Neural crest cell (in vitro differentiated cells): ENCODE measurements at places on chromosomes 16 and 17.

DNA sequence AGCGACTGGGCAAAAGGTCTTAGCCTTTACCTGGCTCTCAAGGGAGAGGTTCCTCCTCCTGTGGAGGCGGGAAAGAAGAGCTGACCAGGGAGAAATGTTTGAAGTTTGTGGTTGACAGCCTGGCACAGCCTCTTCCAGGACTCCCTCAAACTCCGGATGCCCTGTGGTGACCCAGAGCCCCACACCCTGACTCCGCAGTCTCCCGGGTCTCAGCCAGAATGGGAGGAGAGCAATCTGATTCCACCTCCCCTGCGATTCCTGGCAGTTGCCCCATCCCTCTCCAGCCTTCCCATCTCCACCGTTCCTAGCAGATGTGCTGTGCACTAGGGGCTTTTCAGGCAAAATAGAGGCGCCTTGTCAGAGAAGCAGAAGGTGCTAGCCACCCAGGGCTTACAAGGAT lies 5.5 kb upstream of the DNAI2 start:
- no peaks in the 10 kb centered on the region for H3K36me3 ChIP-seq
- no peak overlapping the region for H3K4me3 ChIP-seq
- H3K4me1 ChIP-seq = peaks cover 33% of the 10 kb centered on the region
- no peak for DNase-seq
- no peak overlapping the region for H3K27ac ChIP-seq
- no peaks in the 10 kb centered on the region for H3K27me3 ChIP-seq

DNA sequence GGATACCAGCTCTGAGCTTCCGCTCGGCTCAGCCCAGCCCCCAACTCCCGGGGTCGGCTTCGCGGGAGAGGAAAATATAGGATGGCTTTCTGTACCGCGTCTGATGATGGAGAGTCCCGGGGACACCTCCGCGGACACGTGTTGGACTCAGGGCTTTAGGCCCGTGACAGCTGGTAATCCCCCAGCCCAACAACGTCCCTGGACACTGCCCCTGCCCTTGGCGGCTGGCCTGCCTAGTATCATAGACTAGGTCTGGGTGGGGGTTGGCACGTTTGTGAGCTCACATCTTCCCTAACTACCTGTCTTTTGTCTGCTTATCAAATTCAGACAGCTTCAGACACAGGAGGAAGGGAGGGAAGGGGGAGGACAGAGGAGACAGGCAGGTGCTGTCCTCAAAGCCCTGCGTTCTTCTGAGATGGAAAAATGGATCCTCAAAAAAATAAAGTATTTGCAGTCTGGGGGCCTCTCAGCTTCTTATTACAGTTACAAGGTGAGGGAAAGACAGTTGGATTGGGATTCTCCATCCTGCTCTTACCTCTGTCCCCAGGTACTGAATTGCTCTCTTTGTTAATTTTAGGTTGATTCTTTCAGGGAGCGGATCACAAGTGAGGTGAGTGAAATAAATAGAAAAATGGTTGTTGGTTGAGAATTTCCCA lies 698 bp downstream of the PSME3 start:
- H3K27ac ChIP-seq = peak overlapping the region; percentile 89
- peak overlapping the region; percentile 97 for H3K4me3 ChIP-seq
- H3K36me3 ChIP-seq = peaks cover 9% of the 10 kb centered on the region
- peaks cover 21% of the 10 kb centered on the region for H3K4me1 ChIP-seq

DNA sequence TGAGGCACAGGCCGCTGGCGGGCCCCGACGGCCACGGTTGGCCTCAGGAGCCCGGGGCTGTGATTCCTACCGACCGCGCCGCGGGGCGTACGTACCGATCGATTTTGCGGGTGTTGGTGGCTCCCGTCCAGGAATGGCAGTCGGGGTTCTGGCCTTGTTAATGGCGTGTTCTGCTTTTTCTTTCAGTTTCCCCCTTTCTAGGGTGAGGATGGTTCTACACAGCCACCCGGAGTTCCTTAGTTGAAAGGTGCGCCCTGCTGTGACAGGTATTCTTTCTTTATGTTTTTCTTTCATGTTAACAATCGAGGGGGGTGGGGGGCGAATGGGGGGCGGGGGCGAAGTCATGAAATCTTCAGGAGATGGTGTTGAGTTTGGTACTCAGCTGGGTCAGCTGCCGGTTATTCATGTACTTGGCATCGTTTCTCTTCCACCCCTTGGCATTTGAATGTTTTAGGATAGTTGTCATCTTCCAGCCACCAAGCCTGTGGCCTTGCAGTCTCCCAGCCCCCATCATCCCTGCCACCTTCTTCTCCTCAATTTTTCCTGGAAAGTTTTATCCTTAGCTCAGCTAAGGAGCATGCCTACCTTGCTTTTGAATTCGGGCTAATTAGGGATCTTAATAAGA lies 802 bp downstream of the CYLD start:
- H3K27me3 ChIP-seq = peaks cover 37% of the 10 kb centered on the region
- peaks cover 15% of the 10 kb centered on the region for H3K4me1 ChIP-seq
- no peaks in the 10 kb centered on the region for H3K36me3 ChIP-seq
- DNase-seq = no peak

DNA sequence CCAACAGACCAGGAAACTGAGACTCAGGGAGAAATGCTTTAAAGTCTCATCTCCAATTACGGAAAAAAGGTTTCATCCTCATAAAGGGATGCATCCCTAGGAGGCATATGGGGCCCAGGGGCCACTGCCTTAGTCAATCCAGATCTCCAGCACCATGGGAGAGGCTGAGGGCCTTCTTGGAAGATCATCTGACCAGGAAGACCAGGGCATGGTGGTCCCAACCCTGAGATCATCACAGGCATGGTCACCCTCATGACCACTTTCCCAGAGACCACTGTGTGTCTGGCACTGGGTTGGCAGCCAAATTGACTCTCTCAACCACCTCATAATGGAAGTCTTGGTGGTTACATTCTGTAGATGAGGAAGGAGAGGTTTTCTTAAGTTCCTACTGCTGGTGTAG lies 23.4 kb upstream of the CES5A start:
- no peak for DNase-seq
- peaks cover 9% of the 10 kb centered on the region for H3K27me3 ChIP-seq
- peaks cover 15% of the 10 kb centered on the region for H3K4me1 ChIP-seq
- peak overlapping the region; percentile 67 for H3K27ac ChIP-seq
- no peak overlapping the region for H3K4me3 ChIP-seq

GRCh38 chr16:596736-597060 lies 6.8 kb downstream of the RAB40C start:
- no peak overlapping the region for H3K4me3 ChIP-seq
- DNase-seq = no peak
- H3K36me3 ChIP-seq = peaks cover 8% of the 10 kb centered on the region
- H3K27me3 ChIP-seq = no peaks in the 10 kb centered on the region

DNA sequence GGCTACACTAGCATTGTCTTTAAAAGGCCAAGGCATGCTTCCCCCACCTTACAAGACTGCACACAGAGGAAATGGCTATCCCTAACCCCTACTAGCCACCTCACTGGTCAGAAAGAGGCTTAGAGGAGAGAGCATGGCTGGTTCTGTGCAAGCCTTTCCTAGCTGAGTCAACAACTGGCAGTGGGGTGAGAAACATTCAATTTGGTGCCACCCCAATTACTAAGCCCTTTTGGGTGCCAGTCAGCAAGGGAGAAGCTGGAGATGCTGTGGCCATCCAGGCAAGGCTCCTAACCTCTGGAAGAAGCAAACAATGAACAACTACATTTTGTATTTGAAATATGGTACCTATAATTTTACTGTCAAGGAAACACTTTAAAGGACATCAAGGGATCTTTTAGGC lies 4.7 kb upstream of the KAT7 start:
- peaks cover 27% of the 10 kb centered on the region for H3K4me1 ChIP-seq
- no peaks in the 10 kb centered on the region for H3K27me3 ChIP-seq
- H3K4me3 ChIP-seq = no peak overlapping the region
- H3K36me3 ChIP-seq = no peaks in the 10 kb centered on the region
- no peak overlapping the region for H3K27ac ChIP-seq

DNA sequence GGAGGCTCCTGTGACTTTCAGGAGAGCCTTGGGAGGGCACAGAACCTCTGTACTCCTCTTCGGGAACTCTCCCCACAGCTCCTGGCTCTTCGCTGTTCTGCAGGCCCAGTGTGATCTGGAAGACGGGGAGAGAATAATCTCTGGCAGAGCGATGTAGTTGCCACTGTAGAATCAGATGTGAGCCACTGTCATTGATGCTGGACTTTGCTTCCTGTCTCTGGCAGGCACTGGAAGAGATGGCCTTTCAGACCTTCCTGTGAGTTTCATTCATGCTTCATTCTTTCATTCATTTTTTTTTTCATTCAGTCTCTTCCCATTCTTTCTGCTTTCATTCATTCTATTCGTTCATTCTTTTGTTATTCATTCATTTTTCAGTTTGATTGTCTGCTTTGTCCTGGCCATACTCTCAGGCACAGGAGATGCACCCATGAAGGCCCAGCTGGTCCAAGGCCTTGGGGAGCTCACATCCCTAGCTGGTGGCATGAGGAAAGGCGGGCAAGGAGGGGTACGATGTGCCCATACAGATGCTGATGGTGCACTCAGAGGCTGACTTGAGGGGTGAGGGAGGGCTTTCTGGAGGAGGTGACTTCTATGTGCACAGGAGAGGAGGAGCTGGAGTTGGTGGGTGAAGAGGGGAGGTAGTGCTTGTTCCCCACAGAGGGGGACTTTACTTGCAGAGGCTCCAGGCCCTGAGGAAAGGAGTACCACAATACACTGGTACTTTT lies 44.2 kb downstream of the CMIP start:
- no peak for DNase-seq
- no peak overlapping the region for H3K4me3 ChIP-seq

DNA sequence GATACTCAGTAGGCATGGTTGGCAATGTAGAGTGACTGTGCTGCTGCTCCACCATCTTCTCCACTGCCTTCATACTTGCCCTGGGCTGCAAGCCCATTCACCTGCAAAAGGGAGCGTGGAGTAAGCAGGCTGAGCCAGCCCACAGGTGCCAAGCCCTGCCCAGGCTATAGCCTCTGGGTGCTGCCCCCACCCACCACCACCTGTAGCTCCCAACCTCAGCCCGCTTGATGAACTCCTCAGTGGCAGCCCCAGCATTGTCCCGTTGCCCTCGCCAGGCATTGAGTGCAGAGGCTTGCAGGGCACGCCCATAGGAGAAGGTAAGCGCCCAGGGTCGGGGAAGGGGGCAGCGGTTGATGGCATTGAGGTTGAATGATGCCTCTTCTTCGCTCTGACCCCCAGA lies 2.2 kb upstream of the PIGS start:
- H3K4me3 ChIP-seq = peak overlapping the region; percentile 95
- no peaks in the 10 kb centered on the region for H3K27me3 ChIP-seq
- DNase-seq = no peak
- peaks cover 38% of the 10 kb centered on the region for H3K4me1 ChIP-seq

DNA sequence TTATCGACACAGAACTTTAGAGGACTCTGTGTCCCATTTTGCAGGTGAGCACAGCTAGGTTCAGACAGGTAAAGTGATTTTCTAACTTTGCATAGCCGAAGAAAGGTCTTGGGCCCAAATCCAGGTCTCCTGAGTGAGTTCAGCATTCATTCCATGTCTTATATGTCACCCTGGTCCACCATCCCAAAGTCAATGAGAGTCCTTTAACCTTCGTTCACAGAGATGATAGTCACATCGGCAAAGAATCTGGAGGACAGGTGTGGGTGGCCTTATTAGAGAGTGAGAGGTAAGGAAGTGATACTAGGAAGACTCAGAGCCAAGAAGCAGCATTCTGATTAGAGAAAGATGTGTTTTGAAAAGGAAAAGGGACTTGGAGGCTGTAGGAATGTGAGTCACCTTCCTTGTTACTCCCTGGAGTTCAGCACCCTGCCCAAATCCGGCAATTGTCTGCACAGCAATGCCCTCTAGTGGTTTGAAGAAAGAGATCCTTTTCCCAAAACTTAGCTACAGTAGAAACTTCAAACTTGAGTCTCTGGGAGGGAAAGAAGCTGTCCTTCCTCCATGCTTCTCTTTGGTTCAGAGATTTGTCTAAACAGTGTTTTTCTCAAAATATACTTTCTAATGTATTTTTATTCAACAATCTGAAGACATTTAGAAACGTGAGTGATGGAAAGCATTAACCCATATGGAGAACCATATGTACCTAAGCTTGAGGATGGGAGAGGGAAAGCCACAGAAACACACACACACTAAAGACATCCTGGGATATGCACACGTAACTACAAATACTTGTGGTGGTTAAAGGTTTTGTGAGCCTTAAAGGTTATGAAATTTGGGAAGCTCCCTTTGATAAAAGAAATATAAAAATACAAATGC lies 96.4 kb upstream of the SHISA6 start:
- H3K4me1 ChIP-seq = no peaks in the 10 kb centered on the region
- no peaks in the 10 kb centered on the region for H3K36me3 ChIP-seq
- no peak overlapping the region for H3K27ac ChIP-seq
- H3K4me3 ChIP-seq = no peak overlapping the region
- peak; percentile 23 for DNase-seq
- H3K27me3 ChIP-seq = peaks cover 40% of the 10 kb centered on the region

- H3K4me3 ChIP-seq = no peak within 1 kb of the TSS
- H3K27me3 ChIP-seq = no peaks in the 10 kb centered on the region
- no peaks in the 10 kb centered on the region for H3K36me3 ChIP-seq
- no peak within 1 kb of the TSS for H3K27ac ChIP-seq
These were observed at the start of gene MYH8 for GRCh38 chr17:10421900-10422542. Gene MYH8, minus strand, starts transcription at chr17:10421950. Its CDS starts 1,723 bp downstream, at chr17:10420227.

DNA sequence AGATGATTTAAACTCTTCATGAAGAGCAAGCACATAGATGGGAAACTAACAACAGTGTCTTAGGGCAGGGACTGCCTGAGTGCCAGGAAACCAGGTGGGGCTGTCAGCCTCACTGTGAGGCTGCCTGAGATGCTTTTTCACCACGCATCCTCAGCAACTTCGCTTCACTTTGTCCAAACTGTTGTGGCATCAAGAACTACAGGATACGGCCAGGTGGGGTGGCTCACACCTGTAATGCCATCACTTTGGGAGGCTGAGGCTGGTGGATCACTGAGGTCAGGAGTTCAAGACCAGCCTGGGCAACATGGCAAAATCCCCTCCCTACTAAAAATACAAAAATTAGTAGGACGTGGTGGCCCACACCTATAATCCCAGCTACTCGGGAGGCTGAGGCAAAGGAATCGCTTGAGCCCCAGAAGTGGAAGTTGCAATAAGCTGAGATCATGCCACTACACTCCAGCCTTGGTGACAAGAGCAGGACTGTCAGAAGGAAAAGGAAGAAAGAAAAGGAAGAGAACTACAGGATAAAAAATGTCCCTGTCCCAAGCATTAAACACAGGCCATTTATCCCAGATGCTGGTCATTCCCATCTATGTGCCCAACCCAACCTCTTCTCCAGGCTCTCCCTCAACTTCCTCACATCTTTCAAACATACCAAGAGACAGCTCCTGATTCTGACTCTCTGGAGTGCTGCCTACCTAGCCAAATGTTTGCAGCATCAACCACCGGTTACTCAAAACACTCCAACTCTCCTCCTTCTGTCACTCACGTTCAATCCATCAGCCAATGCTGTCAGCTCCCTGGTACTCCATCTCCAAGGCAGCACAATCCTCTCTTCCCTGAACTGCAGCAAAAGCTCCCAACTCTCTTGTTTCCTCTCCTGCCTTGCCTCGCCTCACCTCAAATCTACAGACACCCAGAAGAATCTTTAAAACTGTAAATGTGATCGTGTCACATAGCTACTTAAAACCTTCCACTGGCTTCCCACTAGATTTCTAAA lies 1.6 kb downstream of the EIF4A3 start:
- H3K27me3 ChIP-seq = no peaks in the 10 kb centered on the region
- peaks cover 33% of the 10 kb centered on the region for H3K4me1 ChIP-seq
- H3K4me3 ChIP-seq = peak overlapping the region; percentile 91
- DNase-seq = no peak
- H3K27ac ChIP-seq = no peak overlapping the region

GRCh38 chr17:45719335-45720071 lies 64.6 kb upstream of the CRHR1 start:
- H3K27ac ChIP-seq = no peak overlapping the region
- no peaks in the 10 kb centered on the region for H3K36me3 ChIP-seq
- no peak for DNase-seq
- H3K4me1 ChIP-seq = peaks cover 5% of the 10 kb centered on the region
- no peak overlapping the region for H3K4me3 ChIP-seq

GRCh38 chr17:63842173-63842539 lies 329 bp downstream of the SMARCD2 start:
- no peaks in the 10 kb centered on the region for H3K36me3 ChIP-seq
- H3K4me3 ChIP-seq = peak overlapping the region; percentile 99
- peak; percentile 37 for DNase-seq
- peak overlapping the region; percentile 98 for H3K27ac ChIP-seq
- H3K27me3 ChIP-seq = no peaks in the 10 kb centered on the region
